ENCODE measurements at places on chromosomes 13 and 19. TPM values are rescaled to one million over a fixed set of nuclear protein-coding genes. Genes with fewer than 3 reads are reported as not detected.

DNA sequence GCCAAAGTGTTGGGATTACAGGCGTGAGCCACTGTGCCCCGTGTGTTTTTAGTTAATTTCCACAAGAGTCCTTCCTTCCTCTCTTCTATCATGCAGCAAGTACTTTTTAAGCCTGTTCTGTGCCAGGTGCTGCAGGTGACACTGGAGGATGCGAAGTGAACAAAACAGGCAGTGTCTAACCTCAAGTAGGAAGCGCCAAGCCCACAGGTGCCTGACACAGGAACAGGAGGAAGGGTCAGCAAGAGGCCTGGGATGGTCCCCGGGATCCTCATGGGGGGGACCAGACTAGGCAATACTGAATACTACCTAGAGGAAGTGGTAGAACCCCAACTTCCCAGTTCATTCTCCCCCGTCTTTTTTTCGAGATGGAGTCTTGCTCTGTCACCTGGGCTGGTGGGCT lies 1.8 kb upstream of the CALR start:
- H3K27me3 ChIP-seq = no peaks in the 10 kb centered on the region
- H3K27ac ChIP-seq = no peak overlapping the region
- H3K4me3 ChIP-seq = no peak overlapping the region

DNA sequence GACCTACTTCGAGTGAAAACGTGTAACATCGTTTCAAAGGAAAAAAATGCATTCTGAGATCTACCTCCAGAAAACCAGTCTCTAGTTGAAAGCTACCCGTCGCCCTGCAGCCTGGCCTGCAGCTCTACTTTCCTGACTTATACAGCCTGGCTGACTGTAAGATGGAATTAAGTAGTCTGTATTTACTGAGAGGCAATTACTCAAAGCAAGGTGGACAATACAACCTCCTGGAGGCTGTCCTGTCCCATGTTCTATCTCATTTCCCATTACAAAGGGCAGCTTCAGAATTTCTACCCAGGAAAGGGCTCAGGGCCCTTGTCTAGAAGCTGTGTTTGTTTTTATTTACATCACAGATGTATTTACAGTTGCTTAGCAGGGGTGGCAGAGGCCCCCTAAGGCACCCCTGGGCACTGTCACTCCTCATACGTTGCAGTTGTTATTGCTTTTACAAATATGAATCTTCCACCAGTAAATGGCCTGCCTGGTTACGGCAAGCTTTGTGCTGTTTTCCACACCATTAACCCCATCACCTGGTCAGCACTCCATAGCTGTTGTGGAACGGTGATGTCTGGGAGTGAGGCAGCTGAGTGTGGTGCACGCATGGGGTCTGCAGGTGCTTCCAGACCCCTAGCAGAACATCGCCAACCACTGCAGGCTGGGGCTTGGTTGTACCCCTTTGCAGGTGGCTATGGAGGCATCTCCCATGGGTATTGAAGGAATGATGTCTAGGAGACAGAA lies 46.3 kb upstream of the MTIF3 start:
- H3K4me1 ChIP-seq = no peaks in the 10 kb centered on the region
- H3K27ac ChIP-seq = no peak overlapping the region
- H3K4me3 ChIP-seq = no peak overlapping the region
- no peak for DNase-seq
- no peaks in the 10 kb centered on the region for H3K36me3 ChIP-seq
- peaks cover 2% of the 10 kb centered on the region for H3K27me3 ChIP-seq

DNA sequence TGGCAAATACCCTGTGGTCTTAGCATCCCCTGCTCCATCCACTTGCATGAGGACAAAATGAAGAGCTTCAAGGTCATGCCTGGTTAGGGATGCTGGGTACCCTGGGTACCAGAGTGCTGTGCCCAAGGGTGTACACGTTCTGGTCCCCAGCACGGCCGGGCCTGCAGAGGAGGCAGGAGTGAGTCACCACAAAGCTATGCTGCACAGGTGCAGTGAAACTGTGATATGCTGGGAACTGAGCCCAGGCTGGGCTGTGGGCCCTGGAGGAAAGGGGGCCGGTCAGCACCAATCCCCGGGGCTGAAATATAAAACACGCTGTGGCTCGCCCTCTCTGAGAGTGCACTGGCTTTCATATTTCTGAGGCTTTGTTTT lies 95.1 kb downstream of the TSHZ3 start:
- no peak overlapping the region for H3K4me3 ChIP-seq
- no peaks in the 10 kb centered on the region for H3K36me3 ChIP-seq
- H3K4me1 ChIP-seq = no peaks in the 10 kb centered on the region
- no peaks in the 10 kb centered on the region for H3K27me3 ChIP-seq
- DNase-seq = no peak
- H3K27ac ChIP-seq = no peak overlapping the region

- no peak overlapping the region for H3K27ac ChIP-seq
- H3K4me3 ChIP-seq = no peak overlapping the region
- no peaks in the 10 kb centered on the region for H3K4me1 ChIP-seq
- peak; percentile 8 for DNase-seq
- H3K27me3 ChIP-seq = no peaks in the 10 kb centered on the region
Observed at GRCh38 chr13:38417727-38418126, 68.1 kb downstream of the UFM1 start.

Gene SUGP1
- total RNA-seq = 17.7 TPM

- no peak overlapping the region for H3K27ac ChIP-seq
- H3K4me1 ChIP-seq = no peaks in the 10 kb centered on the region
- peaks cover 14% of the 10 kb centered on the region for H3K27me3 ChIP-seq
- H3K4me3 ChIP-seq = no peak overlapping the region
- H3K36me3 ChIP-seq = no peaks in the 10 kb centered on the region
- DNase-seq = no peak
Observed at GRCh38 chr13:114173745-114174144, 5.3 kb upstream of the CFAP97D2 start.

Gene DENND1C
- total RNA-seq = not detected

All from HepG2 (cell line).